MG63 (cell line): ENCODE measurements at places on chromosomes 2 and 18. TPM values are rescaled to one million over a fixed set of nuclear protein-coding genes. Genes with fewer than 3 reads are reported as not detected.

CIDEA gene
- not detected in 2 replicates for total RNA-seq

SLC5A7 gene
- total RNA-seq, result not detected in 2 replicates

PRKAG3 gene
- total RNA-seq, result not detected in 2 replicates

- peak; percentile 98 for DNase-seq
Measured at GRCh38 chr2:132415915-132416722, 486 bp upstream of the GPR39 start.

GRCh38 chr18:23585007-23585871 is 1.1 kb downstream of the NPC1 start:
- no peak for DNase-seq

DNA sequence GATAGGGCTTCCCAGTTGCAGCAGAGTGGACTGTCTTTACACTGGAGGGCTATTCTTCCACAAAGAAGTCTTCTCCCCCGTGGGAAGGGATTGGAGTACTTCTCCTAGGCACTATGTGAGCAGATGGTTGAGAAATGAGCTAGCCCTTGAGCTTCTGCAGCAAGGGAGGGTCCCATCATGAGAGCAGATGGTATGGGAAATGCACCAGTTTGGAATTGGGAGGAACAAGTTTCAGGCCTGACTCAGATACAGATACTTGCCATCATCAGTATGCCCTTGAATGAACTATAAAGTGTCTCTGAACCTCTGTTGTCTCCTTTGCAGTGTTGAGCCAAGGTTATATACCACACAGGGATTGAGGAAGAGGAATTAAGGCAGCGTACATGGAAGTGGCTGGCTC is 757.4 kb downstream of the RNF144A start:
- DNase-seq, result no peak

DNA sequence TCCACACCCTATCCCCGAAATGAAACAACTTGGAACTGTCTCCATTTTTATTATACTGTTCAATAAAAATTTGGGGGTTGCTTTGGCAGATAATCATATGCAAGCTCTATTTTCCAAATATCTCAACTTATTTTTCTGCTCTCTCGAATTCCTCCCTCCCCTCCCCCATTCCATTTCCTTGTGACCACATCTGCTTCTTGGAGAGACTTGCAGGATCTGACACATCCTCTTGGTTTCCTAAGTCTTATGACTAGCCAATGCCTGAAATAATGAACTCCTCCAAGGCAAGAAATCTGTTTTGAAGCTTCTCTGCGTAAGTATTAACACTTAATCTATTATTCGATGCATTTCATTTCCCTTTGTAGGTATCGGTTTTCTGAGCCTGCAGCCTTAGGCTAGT is 16.1 kb downstream of the TGIF1 start:
- DNase-seq, result peak; percentile 22

DNA sequence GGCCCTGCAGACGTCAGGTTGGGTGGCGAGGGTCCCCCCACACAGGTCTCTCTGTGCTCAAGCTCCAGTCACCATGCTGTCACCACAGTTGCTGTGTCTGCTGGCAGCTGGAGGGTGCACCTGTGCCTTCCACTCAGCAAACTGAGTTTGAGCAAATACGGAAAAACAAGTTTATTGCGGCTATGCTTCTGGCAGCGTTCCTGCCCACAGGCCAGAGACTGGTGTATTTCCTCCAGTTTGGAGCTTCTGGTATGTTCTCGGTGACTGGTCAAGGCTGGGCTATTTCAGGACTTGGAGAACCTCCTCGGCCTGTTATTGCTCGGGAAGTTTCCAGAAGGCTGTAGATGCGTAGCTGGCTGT is 132.6 kb downstream of the SEPTIN10 start:
- DNase-seq, result no peak

DNA sequence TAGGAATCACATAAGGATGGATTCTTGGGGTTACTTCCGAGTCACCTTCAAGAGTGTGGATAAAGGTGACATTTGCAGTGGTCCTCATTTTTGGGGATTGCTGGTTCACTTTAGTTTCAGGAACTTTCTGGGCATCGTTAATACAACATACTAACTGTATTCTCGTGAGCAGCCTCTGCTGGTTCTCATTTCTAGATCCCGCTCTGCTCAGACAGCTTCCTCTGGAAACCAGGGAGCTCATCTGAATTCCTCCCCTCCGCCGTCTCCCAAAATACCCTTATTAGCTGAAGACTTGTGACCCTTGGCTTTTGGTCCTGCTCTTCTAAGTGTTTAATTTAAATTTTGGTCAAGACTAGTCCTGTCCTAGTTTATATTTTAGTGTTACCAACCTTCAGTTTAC is 64.5 kb downstream of the ZNF532 start:
- no peak for DNase-seq

DNA sequence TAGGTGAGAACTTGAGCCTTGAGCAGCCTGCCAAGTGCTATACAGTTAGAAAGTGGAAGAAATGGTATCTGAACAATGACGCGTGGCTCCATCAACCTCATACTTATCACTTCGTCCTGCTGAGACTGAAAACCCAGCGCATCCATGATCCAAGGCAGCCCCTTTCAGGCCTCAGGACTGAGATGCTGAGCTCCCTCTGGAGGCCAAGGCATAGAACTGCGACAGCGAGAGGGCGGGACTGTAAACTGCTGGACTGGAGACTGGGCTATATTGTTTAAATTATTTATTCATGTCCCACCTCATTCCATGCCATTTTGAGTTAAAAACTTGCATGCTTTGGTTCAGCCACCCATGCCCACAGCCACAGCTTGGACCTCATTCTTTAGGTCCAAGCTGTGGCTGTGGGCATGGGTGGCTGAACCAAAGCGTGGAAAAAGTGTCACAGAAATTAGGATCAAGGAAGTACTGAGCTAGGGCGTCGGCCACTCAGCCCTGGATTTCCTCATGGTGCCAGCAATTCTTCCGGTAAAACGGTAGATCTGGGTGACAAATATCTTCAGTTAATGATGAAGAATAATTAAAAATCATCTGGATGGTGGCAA is 195.5 kb downstream of the L3MBTL4 start:
- peak; percentile 21 for DNase-seq

DNA sequence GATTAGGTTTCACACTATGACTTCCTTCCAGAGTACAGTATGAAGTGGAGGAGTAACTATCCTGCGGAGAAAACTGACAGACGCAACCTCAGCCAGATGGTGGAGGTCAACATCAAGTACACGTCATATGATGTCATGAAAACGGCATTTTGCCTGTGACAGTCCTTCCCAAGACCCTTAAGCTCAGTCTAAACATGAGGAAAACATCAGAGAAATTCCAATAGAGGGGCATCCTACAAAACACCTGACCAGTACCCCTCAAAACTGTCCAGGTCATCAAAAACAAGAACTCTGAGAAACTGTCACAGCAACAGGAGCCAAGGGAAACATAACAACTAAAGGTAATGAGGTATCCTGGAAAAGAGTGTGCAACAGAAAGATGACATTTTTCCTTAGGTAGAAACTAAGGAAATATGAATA is 1.7 kb downstream of the RNU4ATAC start:
- DNase-seq, result peak; percentile 22
